ENCODE measurements at places on chromosomes 2 and 18. TPM values are rescaled to one million over a fixed set of nuclear protein-coding genes. Genes with fewer than 3 reads are reported as not detected.

Gene LYPD6
- not detected for total RNA-seq

Gene MARCO
- 84.8 TPM for total RNA-seq

Gene REG3A
- total RNA-seq: not detected

Gene GLI2
- total RNA-seq: 1.2 TPM

Gene SERPINB2
- total RNA-seq: 0.44 TPM

Gene ESPNL
- total RNA-seq: not detected

Gene MROH2A
- not detected for total RNA-seq

Gene SCN3A
- 0.51 TPM for total RNA-seq

Gene ZNF532
- total RNA-seq: 37.2 TPM

Gene KCNS3
- total RNA-seq: 5.9 TPM

Gene TCF7L1
- total RNA-seq: 7.0 TPM

Gene PLCL1
- total RNA-seq: 6.6 TPM
